ENCODE measurements at places on chromosomes 1 and 21. TPM values are rescaled to one million over a fixed set of nuclear protein-coding genes. Genes with fewer than 3 reads are reported as not detected.
A peak's percentile ranks its signal among the peaks of the same experiment; 100 is the strongest.

DNA sequence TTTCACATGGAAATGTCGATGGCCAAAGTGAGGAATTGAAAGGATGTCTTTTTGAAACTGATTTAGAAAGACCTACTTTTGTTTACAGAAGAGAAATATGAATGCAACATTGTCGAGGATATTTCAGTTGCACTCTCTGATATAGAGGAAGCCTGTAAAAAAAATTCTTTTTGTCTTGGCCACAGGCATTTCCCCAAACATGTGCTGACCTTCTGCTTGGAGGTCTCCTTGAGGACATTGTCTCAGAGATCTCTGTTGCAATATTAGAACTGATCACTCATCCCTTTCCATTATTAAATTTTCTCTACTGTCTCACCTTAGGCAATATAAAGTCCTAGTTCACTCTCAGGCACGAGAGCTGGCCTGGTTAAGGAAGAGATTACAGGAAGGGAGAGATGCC lies 16.0 kb downstream of the S100A11 start:
- no peaks in the 10 kb centered on the region for H3K36me3 ChIP-seq
- H3K27me3 ChIP-seq, result peaks cover 69% of the 10 kb centered on the region
- no peak overlapping the region for H3K4me3 ChIP-seq
- no peak overlapping the region for H3K27ac ChIP-seq
- no peaks in the 10 kb centered on the region for H3K4me1 ChIP-seq
- no peak for DNase-seq

- no peak overlapping the region for H3K27ac ChIP-seq
- no peaks in the 10 kb centered on the region for H3K4me1 ChIP-seq
- no peaks in the 10 kb centered on the region for H3K27me3 ChIP-seq
- no peak for DNase-seq
- H3K4me3 ChIP-seq, result no peak overlapping the region
These were observed 9.3 kb downstream of the GLIS1 start for GRCh38 chr1:53729456-53730223.

The RNASEL gene
- polyA plus RNA-seq, result not detected

DNA sequence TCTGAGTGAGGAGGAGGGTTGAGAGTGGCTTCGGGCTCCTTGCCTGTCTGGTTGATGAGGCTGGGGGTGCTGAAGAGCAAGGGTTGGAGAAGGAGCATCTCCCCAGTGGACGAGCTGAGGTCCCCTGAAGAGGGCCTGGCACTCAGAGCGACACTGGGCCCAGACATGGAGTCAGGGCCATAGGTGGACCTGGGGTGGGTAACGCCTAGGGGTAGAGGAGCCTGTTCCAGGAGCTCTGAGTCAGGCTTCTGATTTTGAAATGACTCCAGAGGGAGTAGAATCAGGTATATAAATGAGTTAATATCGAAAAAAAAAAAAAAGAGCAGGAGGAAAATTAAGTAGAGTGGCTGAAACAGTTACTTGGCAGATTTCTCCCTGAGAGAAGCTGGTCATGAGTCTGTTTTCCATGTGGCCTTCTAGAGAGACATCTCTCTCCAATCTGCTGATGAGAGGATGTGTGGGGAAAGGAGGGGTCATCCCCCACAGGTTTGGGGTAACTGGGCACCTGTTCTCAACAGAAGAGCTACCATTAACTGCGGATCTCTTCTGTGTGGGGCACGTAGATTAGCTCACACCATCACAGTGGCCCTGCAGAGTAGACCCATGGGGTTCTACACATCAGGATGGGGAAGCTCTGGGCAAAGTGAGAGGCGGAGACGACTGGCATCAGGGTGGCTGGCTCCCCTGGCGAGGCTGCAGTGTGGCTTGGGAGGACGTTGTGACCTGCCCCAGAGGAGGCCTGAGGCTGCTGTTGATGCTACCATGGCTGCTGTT lies 115.5 kb downstream of the DHRS3 start:
- H3K4me3 ChIP-seq, result no peak overlapping the region
- no peak for DNase-seq
- H3K27me3 ChIP-seq, result no peaks in the 10 kb centered on the region
- no peak overlapping the region for H3K27ac ChIP-seq
- H3K36me3 ChIP-seq, result peaks cover 16% of the 10 kb centered on the region
- 0 out of 2 replicates have a peak, but pooled peaks cover 6% of the 10 kb centered on the region for H3K4me1 ChIP-seq

The MROH9 gene
- 0.24 TPM for polyA plus RNA-seq

The ASPM gene
- polyA plus RNA-seq, result 3.3 TPM

DNA sequence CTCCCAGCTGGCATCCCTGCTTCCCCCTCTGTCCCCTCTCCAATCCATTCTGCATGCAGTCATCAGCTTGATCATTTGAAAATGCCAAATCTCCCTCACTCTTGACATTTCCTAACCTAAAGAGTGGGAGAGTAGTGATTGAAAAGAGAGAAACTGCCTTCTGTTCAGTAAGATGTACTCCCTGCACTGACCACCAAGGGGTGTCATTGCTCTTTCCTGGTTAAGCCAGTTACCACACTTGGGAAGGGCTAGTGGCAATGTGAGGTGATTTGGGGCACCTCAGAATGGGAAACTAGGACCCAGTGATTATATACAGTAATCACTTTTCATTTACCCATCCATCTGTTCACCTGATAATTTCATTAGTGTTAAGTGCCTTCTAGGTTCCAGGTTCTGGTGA lies 6.9 kb upstream of the TMEM269 start:
- H3K36me3 ChIP-seq, result peaks cover 55% of the 10 kb centered on the region
- no peak overlapping the region for H3K4me3 ChIP-seq
- H3K27me3 ChIP-seq, result no peaks in the 10 kb centered on the region
- H3K4me1 ChIP-seq, result no peaks in the 10 kb centered on the region

The PDE9A gene
- 0.28 TPM for polyA plus RNA-seq

- peak; percentile 16 for DNase-seq
- no peak overlapping the region for H3K4me3 ChIP-seq
- no peaks in the 10 kb centered on the region for H3K36me3 ChIP-seq
- no peaks in the 10 kb centered on the region for H3K27me3 ChIP-seq
- no peaks in the 10 kb centered on the region for H3K4me1 ChIP-seq
These were observed 9.8 kb upstream of the SLC19A1 start for GRCh38 chr21:45551783-45552695.

The PTPRC gene
- 0.11 TPM for polyA plus RNA-seq

- no peaks in the 10 kb centered on the region for H3K4me1 ChIP-seq
- no peak overlapping the region for H3K4me3 ChIP-seq
- no peaks in the 10 kb centered on the region for H3K27me3 ChIP-seq
- H3K36me3 ChIP-seq, result peaks cover 19% of the 10 kb centered on the region
- H3K27ac ChIP-seq, result no peak overlapping the region
These were observed 66.5 kb upstream of the RAVER2 start for GRCh38 chr1:64678366-64678765.

- no peak for DNase-seq
- no peak overlapping the region for H3K27ac ChIP-seq
- no peaks in the 10 kb centered on the region for H3K4me1 ChIP-seq
- H3K36me3 ChIP-seq, result no peaks in the 10 kb centered on the region
- H3K4me3 ChIP-seq, result no peak overlapping the region
- H3K27me3 ChIP-seq, result no peaks in the 10 kb centered on the region
These were observed 549.0 kb downstream of the KCNT2 start for GRCh38 chr1:196059210-196059609.

DNA sequence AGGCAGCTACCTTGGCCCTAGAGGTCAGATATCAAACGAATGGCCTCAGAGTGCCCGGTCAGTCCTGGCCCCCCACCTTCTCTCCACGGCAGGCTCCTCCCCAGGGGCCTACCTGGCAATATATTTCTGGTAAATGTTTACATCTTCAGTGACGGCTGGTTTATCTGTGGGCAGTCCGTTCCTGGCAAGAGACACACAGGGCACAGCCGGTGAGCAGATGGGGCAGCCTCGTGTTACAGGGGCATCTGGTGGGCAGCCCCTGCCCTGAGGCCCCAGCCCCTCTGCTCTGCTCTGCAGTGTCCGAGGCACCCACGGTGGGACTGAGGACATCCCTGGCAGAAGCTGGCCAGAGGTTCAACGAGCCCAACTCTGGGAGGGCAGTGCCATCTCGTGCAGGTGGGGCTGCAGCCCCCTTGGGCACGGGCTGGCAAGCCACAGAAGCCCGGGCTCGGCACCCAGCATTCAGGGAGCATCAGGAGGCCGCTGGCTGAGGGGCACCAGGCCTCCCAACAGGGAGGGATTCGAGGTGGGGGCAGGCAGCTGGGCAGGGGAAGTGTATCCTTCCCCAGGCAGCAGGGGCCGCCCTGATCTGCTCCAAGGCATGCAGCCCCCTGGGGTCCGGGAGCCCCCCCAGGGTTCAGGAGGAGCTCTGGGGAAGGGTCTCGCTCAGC lies 137.9 kb downstream of the CASZ1 start:
- peak; percentile 93 for DNase-seq
- no peak overlapping the region for H3K4me3 ChIP-seq
- H3K36me3 ChIP-seq, result no peaks in the 10 kb centered on the region

The BPNT1 gene
- 62.5 TPM for polyA plus RNA-seq

The VANGL2 gene
- 17.5 TPM for polyA plus RNA-seq

DNA sequence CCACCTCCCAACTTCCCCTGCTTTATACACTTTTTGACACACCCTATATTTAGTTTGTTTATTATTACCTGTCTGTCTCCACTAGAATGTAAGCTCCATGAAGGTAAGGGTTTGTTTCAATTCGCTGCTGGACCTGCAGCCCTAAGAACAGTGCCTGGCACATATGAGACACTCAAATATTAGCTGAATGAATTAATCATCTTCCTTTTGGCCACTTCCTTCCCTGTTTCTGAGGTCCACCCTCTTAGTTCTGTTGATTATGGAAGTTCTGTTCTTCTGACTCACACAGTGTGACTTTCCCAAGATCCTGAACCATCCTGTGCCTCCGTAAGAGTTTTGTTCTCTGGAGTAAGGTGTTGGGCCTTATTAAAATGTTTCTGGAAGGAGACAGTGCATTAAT lies 40.4 kb upstream of the GJA5 start:
- no peak overlapping the region for H3K27ac ChIP-seq
- no peak for DNase-seq
- no peaks in the 10 kb centered on the region for H3K4me1 ChIP-seq
- no peak overlapping the region for H3K4me3 ChIP-seq

DNA sequence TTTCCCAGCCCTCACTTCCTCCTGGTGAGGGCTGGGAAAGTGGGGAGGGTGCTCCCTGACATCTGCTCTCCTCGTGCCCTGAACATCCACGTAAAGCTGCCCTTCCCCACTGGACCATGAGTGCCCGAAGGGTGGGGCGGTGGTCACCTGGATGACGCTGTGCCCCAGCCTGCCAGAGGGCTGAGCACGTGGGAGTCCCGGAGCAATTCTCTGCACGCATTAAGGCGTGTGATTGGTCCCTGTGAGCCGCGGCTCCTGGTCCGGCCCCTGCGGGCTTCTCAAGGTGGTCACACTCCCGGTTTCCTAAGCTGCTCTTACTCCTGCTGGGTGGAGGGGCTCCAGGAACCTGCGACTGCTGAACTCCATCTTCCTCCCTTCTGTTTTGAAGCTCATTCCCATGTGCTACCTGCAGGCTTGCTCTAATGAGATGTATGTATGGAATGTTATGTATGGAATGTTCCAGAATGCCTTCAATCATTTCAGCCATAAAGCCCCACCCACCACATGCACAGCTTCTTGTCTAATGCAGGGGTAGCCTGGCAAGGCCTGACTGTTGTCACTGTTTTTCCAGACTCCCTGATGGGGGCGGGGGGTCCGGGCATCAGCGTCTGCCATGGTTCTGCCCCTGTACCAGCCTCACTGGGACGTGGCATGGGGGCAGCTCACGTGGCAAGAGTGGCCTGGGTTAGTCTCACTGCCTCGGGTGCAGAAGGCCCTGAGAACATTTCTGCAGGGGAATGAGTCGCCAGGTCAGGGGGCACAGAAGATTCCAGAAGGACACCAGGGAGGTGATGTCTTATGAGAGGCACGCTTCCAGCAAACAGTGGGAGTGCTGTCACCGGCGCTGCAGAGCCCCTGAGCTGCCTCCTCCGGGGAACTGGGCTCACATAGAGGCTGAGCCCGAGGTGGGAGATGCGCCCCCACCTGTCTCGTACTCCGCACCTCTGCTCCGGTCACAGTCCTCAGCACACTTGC lies 19.4 kb downstream of the KRTAP10-1 start:
- H3K4me1 ChIP-seq, result no peaks in the 10 kb centered on the region
- H3K27ac ChIP-seq, result no peak overlapping the region
- H3K27me3 ChIP-seq, result no peaks in the 10 kb centered on the region
- DNase-seq, result no peak

- peaks cover 31% of the 10 kb centered on the region for H3K4me1 ChIP-seq
- DNase-seq, result no peak
- no peak overlapping the region for H3K4me3 ChIP-seq
- H3K27me3 ChIP-seq, result no peaks in the 10 kb centered on the region
- no peaks in the 10 kb centered on the region for H3K36me3 ChIP-seq
These were observed 32.7 kb downstream of the XCL1 start for GRCh38 chr1:168608796-168609715.

The ARHGEF10L gene
- 12.6 TPM for polyA plus RNA-seq

GRCh38 chr1:39672551-39672947 lies 642 bp upstream of the NT5C1A start:
- H3K4me1 ChIP-seq, result peaks cover 27% of the 10 kb centered on the region
- no peaks in the 10 kb centered on the region for H3K36me3 ChIP-seq
- H3K27ac ChIP-seq, result peak overlapping the region; percentile 87

The RCC2 gene
- polyA plus RNA-seq, result 48.2 TPM

The OR6K3 gene
- not detected for polyA plus RNA-seq

DNA sequence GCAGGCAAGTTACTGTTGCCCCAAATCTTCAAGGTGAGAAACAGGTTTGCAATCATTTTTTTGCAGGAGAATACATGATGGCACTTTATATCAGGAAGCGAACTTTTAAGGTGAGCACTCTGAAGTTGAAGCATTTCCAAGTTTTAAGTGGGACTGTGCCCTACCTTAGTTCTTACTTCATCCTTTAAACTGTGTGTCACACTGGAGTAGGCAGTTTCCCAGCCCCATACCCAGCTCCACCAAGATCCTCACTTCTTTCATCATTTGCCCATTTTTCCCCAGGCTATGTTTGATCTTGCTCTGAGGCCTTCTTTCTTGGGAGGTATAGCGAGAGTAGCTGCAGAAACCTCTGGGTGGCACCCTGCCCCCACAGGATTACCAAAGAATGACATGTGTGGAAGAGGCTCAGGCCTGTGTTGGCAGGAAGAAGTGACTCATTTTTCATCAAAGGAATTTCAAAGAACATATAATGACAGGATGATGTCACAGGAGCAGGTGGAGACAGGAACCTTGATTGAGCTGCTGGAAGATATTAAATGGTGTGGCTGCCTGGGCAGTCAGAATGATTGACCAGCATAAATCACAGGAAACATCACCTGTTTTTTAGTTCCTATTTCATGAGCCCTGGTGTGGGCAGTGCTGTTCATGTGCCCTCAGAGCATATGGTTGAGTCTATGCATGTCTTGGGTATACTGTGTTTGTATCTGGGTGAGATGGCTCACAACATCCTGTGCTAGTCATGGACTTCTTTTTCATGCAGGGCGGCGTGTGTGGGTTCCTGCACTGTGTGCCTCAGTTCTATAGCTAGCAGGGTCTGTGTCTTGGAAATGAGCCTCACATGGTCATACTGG lies 20.8 kb upstream of the MACF1 start:
- no peak overlapping the region for H3K4me3 ChIP-seq
- no peaks in the 10 kb centered on the region for H3K36me3 ChIP-seq
- peak overlapping the region; percentile 93 for H3K27ac ChIP-seq

DNA sequence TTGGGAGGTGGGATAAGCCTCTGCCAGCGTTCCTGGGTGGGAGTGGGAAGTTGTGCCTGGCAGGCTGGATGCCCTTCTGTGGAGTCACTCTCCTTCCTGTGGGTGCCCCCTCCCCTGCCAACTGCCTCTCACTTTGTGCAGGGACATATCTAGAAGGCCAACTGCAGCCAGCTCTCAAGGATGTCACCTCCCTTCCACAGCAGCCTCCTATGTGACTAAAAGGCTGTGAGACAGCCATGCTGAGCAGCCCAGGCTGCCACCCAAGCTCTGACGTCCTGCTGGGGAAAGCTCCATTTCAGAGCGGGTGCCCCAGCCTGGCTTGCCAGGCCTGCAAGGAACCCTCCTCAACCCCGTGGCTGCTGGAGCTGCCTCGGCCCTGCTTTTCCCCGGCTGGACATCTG lies 19.6 kb upstream of the SLC26A9 start:
- H3K4me1 ChIP-seq, result no peaks in the 10 kb centered on the region
- H3K27me3 ChIP-seq, result peaks cover 21% of the 10 kb centered on the region
- H3K4me3 ChIP-seq, result no peak overlapping the region
- no peaks in the 10 kb centered on the region for H3K36me3 ChIP-seq
- no peak overlapping the region for H3K27ac ChIP-seq
- DNase-seq, result no peak
